Activated naive CD8-positive, alpha-beta T cell treated with anti-CD3 and anti-CD28 coated beads for 36 hours (primary cell): ENCODE measurements at places on chromosomes 2 and 18. TPM values are rescaled to one million over a fixed set of nuclear protein-coding genes. Genes with fewer than 3 reads are reported as not detected.

- H3K27me3 ChIP-seq: peaks cover 30% of the 10 kb centered on the region
- H3K4me1 ChIP-seq: no peaks in the 10 kb centered on the region
- no peak overlapping the region for H3K4me3 ChIP-seq
- H3K27ac ChIP-seq: no peak overlapping the region
- no peak for DNase-seq
Measured at GRCh38 chr2:235676536-235676799, 182.6 kb downstream of the AGAP1 start.

- no peaks in the 10 kb centered on the region for H3K27me3 ChIP-seq
- DNase-seq: no peak
- H3K4me3 ChIP-seq: no peak overlapping the region
- H3K27ac ChIP-seq: no peak overlapping the region
- no peaks in the 10 kb centered on the region for H3K4me1 ChIP-seq
- peaks cover 18% of the 10 kb centered on the region for H3K36me3 ChIP-seq
Measured at GRCh38 chr18:74961596-74961995, 247.3 kb downstream of the PTGR3 start.

- no peaks in the 10 kb centered on the region for H3K4me1 ChIP-seq
- no peak overlapping the region for H3K4me3 ChIP-seq
- no peak overlapping the region for H3K27ac ChIP-seq
- no peaks in the 10 kb centered on the region for H3K27me3 ChIP-seq
- H3K36me3 ChIP-seq: no peaks in the 10 kb centered on the region
Measured at GRCh38 chr18:42437646-42438045, 482.6 kb downstream of the PIK3C3 start.

DNA sequence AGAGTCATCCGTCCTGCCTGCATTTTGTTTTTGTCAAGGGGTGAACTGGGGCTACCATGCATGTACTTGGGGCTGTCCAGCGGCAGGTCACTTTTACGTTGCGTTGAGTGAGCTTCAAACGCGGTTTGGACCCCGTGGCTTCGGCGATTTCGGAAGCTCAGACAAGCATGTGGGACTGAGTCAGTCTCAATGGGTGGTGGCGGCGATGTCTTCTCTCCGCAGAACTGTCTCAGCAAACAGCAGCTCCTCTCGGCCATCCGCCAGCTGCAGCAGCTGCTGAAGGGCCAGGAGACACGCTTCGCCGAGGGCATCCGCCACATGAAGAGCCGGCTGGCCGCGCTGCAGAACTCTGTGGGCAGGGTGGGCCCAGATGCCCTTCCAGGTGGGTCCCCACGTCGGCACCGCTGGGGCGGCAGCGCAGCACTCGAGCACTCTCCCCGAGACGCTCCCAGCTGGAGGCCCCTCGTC is 21.3 kb downstream of the FBLN7 start:
- H3K4me3 ChIP-seq: no peak overlapping the region
- peaks cover 32% of the 10 kb centered on the region for H3K4me1 ChIP-seq
- H3K36me3 ChIP-seq: peaks cover 3% of the 10 kb centered on the region
- H3K27ac ChIP-seq: no peak overlapping the region
- DNase-seq: no peak

AOX1 gene
- total RNA-seq: 0.19 TPM

NETO1 gene
- total RNA-seq: not detected

MATN3 gene
- not detected for total RNA-seq
